COLO829 (cell line): ENCODE measurements at places on chromosomes 6 and 20.

- DNase-seq, result no peak
Observed at GRCh38 chr6:21187485-21187884, 406.1 kb upstream of the SOX4 start.

GRCh38 chr20:24588725-24589340 is 119.4 kb downstream of the SYNDIG1 start:
- no peak for DNase-seq

- no peak for DNase-seq
Observed at GRCh38 chr6:119800526-119800925, 451.0 kb upstream of the MAN1A1 start.

GRCh38 chr6:13709689-13710551 is 1.7 kb downstream of the RANBP9 start:
- DNase-seq, result no peak

GRCh38 chr6:132932588-132932987 is 118.2 kb downstream of the RPS12 start:
- DNase-seq, result no peak

GRCh38 chr6:21190701-21191100 is 402.9 kb upstream of the SOX4 start:
- no peak for DNase-seq

DNA sequence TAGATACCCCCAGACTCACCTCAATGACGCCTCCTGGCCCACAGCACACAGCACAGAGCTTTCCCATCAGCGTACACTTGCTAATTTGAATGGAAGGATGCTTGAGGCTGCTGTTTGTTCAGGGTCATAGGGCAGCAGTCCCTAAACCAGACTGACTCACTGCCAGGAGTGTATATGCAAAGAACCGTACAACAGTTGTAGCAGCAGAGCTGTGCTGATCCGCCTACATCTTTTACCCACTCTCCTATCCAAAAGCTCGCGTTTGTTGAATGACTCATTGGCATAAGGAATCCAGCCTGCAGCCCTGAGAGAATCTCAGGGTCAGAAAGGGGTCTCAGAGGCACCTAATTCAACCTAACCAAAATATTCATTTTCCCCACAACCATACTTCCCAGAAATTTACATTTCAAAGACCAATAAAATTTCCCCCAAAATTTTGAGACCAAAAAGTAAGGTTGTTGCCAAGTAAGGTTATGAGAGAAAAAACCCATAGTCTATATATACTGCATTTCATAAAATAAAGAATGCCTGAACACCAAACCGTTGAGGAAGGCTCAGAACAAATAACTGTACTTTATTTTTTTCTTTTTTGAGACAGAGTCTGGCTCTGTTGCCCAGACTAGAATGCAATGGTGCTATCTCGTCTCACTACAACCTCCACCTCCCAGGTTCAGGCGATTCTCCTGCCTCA is 35.3 kb upstream of the CCND3 start:
- DNase-seq, result peak; percentile 44

- DNase-seq, result no peak
Observed at GRCh38 chr6:170106906-170107525, 183.9 kb downstream of the DLL1 start.

- no peak for DNase-seq
Observed at GRCh38 chr6:134537146-134537555, 219.2 kb upstream of the SGK1 start.

- DNase-seq, result no peak
Observed at GRCh38 chr6:6230286-6230685, 90.2 kb downstream of the F13A1 start.

GRCh38 chr6:53041356-53041755 is 23.8 kb upstream of the FBXO9 start:
- no peak for DNase-seq

GRCh38 chr6:149094934-149095351 is 222.6 kb upstream of the TAB2 start:
- no peak for DNase-seq

GRCh38 chr20:31515775-31516107 is 1.5 kb downstream of the HM13 start:
- DNase-seq, result no peak

GRCh38 chr6:134207421-134207820 is 110.5 kb downstream of the SGK1 start:
- DNase-seq, result no peak

DNA sequence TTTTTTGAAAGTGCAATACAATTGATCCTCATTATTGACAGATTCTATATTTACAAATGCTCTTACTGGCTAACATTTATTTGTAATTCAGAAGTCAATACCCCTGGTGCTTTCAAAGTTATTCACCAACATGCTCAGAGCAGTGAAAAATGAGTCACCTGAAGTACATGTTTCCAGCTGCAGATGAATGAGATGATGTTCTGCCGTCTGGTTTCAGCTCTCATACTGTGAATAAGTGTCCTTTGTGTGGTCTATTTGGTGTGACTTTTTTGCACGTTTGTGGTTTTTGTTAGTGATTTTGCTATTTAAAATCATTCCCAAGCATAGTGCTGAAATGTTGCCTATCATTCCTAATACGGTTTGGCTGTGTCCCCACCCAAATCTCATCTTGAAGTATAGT is 22.3 kb upstream of the EYA4 start:
- no peak for DNase-seq

DNA sequence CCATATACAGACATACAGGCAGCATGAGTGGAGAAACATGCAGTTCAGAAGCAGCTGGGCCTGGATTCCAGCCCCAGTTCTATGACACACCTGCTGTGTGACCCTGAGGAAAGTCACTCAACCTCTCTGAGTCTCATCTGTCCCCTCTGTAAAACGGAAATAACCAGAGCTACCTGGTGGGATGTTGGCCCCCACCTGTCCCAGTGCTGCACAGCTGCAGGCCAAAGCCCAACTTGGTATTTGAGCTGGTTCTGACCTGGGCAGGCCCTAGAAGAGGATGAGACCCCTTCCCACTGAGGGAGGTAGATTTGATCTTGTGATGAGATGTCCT is 55.5 kb downstream of the PPP1R16B start:
- DNase-seq, result no peak

- no peak for DNase-seq
Observed at GRCh38 chr6:108619431-108620197, 58.9 kb downstream of the FOXO3 start.

- DNase-seq, result peak; percentile 66
Observed at GRCh38 chr6:100202417-100203194, 208.6 kb upstream of the MCHR2 start.

DNA sequence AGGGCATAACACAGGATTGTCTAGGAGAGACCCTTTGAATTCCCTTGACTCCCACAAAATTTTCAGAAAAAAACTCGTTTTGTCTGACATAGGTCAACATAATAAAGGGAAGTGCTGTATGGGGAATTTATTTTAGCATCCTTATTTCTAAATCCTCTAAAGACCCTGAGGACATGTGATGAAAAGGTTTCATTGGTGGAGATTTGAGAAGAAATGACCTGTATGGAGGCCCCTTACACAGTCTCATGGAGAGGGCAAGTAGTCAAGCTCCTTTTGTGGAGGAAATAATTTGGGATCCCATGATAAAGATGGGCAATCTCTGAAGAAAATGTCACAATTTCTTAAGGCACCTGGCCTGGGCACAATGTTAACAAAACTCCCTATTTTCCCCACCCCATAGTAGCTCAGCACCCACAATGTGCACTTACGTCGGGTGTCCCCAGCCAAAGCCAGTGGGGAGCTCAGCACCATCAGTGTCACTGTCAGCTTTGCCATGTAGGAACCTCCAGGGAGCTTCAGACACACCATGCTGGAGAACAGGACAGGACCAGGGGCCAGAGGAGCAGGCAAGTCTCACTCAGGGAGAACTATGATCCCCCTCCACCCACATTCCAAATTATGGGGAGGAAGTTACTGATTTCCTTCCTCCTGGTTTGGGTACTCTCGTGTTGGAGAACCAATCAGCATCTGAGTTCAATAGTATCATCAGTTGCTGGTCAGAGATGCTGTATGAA is at the start of gene HLA-DRB5:
Gene HLA-DRB5 (minus strand): TSS at position 591 of the 734 bp plus-strand sequence. CDS start 63 bp downstream, at position 528.
- no peak for DNase-seq

- no peak for DNase-seq
Observed at GRCh38 chr20:49167811-49168507, 20.2 kb downstream of the STAU1 start.

DNA sequence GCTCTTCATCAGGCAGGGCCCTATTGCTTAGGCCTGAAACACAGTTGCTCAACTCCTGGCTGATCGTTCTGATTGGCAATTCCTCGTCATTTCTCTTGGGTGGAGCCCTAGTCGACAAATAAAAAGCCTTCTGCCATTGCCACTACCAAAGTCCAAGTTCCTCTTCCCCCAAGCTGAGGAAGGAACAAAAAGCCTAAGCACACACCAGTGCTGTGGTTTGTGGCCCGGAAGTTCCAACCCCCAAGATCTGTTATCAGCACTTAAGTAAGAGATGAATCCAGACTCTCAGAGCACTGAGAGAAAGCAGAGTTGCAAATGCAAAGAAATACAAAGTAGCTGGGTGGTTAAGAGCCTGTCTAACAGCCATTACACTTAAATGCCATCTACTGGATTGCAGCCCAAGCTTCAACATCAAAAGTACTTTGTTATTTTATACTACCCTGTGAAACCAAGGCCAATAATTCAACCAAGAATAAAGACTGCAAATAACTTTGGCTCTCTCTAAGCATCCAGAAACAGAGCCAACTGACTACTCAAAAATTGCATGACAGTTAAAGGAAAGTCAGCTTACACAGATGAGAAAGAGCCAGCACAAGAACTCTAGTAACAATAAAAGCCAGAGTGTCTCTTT is 1024.0 kb downstream of the GRIK2 start:
- no peak for DNase-seq
